Cerebellar cortex (tissue), 1 donor: ENCODE measurements at places on chromosomes 12 and 14.

- no peak for DNase-seq
Measured at GRCh38 chr12:126397071-126397581, 1331.9 kb downstream of the AACS start.

GRCh38 chr12:41264281-41264680 lies 76.2 kb downstream of the PDZRN4 start:
- no peak for DNase-seq

GRCh38 chr14:37172024-37172869 lies at the start of gene SLC25A21:
Gene SLC25A21 (minus strand): TSS chr14:37172606.
- DNase-seq, result peak; percentile 65

- peak; percentile 3 for DNase-seq
Measured at GRCh38 chr12:14691560-14691959, 4.8 kb downstream of the GUCY2C start.

DNA sequence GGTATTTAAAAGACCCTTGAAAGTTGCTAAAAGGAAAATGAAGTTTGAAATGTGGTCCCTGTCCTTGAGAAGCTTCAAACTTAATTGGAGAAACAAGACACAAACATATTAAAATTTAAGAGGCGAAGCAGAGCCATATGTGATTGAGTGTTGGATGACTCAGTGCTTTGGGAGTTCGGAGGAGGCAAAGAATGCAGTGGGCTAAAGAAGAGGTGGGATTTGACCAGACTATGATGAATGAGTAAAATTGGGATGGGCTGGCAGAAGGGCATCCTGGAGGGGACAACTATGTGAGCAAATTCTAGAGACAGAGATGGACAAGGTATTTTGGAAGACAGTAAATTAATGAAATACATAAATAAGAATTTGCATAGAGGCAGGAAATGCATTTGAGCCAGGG lies 358.6 kb downstream of the EGLN3 start:
- DNase-seq, result no peak

DNA sequence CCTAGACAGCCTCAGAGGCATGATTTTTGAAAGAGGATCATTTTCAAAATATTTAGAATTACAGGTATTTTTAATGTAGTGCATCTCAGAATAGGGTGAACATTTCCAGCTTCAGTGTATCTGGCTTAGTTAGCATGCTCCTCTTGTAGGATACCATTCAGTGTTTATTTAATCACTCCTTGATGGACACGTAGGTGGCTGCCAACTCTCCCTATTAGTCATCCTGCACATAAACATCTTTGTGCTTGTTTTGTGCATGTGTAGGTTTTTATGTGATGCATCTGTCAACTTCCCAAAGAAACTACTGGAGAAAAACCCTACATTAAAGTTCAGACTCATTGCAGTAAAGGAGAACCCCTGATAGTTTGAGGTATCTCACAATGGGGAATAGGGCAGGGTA lies 52.5 kb upstream of the RBM19 start:
- DNase-seq, result no peak

DNA sequence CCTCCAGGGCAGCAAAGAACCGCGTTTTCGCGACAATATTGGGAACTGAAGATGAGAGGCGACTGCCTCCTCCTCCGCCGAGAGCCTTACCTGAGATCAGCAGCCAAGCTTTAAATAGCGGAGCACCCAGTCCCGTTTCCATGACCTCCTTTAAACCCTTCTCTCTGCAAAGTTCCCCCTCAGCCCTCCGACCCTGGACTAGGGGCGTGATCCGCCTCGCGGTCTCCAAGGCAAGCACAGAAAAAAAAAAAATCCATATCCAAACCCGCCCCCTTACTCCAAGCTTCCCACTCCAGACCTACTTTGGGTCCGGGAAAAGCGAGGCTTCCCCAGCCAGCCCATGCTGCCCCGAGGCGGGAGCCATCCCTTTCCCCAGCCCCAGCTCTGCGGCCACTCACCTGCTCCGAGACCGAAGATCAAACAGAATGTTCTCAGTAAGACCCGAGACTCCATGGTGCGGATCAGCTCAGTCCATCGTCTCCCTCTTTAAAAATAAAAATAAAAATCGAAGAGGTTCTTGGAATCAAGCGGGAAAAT lies 630 bp downstream of the NELL2 start:
- DNase-seq, result peak; percentile 65

- DNase-seq, result no peak
Measured at GRCh38 chr12:122984612-122985337, 4.3 kb downstream of the ARL6IP4 start.

- DNase-seq, result no peak
Measured at GRCh38 chr14:92596331-92596907, 82.8 kb downstream of the RIN3 start.
